ENCODE measurements at places on chromosomes 1 and 21.

- no peak for DNase-seq
Measured at GRCh38 chr1:232667094-232667777, 37.3 kb upstream of the SIPA1L2 start.

DNA sequence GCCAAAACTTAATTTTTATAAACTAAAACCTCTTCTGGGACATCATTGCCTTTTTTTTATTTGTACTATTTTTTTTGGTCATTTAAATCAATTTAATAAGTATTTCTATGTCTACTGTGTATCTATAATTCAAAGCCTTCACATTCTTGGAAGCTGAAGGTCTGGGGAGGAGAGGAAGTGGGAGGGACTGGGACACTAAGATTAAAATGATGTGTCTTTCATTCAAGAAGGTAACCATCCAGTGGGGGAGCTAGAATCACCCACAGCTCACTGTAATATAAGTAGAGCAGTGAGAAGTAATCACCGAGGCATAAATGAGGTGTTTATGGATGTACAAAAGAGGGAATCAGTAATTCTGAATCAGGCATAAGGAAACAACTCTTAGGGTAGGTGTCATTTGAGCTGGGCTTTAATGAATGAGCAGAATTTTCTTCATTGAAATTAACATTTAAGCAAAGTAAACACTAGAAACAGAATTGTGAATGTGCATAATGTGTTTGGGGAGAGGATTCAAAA lies 52.8 kb downstream of the PTGER3 start:
- no peak for DNase-seq

- DNase-seq: no peak
Measured at GRCh38 chr21:26437326-26438009, 135.6 kb downstream of the CYYR1 start.

DNA sequence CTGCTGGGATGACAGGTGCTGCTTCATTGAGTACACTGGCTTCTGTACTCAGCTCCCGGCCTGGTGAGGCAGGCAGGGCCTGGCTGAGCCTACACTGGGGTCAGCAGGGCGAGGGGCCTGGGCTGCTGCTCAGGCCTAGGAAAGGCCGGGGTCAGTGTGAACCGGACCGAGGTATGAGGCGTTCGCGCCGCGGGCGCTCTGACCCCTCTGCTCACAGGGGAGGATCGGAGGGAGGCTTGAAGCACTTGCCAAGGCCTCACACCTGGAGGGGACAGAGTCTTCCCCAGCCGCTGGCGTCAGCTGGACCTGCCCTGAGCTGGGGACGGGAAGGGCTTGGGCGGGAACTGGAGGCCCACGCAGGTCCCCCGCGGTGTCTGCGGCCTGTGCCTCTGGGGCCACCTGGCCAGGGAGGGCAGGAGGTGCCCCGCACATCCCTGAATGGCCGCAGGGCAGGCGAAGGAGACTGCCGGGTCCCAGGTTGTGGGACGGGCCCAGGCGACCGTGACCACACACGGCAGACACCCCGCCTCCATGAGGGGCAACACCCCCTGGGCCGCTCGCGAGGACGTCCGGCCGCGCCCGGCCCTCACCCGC lies 466 bp downstream of the PEX10 start:
- no peak for DNase-seq

DNA sequence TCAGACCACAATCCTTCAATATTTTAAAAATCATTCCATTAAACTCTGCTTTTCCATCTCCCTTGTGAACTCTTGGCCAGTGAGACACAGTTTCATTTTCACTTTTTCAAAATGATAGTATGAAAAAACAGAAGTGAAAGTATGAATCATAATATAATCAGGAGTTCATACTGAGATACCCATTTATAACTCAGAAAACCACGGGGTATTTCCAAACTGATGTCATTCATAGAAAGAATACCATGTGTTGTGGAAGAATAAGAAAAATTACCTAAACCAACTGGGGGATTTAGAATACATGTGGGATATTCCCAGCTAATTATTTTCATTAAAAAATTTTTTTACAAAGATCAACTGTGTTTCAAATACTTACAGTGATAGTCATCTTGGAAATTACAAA lies 149.9 kb downstream of the MRPL39 start:
- no peak for DNase-seq

GRCh38 chr21:14995226-14995625 lies 69.6 kb downstream of the NRIP1 start:
- DNase-seq: no peak

GRCh38 chr1:195745189-195746010 lies 862.8 kb downstream of the KCNT2 start:
- DNase-seq: no peak

DNA sequence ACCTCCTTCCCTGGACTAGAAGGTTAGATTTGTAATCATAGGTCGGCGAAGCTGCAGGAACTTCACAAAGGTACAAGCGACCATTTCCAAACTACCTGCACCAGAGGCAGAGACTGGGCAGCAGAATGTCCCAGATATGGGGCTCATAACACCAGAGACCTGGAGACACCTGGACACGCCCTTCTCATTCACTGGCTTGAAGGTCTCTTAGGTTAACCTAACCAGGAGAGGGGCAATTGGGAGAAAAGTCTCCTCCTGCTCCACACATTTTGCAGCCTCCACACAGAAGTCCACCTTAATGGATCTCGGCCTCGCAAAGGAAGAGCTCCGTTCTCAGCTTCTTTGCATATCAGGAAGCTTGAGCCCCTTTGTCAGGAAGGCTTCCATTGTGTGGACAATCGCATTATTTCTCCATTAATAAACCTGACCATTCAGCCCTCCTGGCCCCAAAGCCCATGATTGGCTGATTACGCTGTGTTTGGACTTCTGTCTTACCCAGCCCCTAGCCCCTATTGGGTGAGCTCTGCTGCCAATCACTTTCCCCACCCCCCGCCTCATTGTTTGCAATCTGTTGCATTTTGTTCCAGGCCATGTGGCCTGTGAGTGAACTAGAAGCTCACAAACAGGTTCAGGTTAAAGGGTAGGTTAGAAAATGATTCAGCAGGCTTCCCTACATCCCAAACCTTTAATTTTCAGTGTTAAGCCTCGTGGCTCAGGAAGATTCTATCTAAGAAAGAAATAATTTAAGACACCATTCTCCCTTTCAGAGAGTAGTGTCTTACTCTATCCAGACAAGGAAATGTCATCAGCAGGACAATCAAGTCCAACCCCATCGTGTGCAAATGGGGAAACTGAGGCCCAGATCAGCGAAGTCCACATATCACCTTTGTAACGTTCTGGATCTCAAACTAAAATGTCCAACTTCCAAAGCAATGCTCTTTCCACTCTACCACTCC lies 2.8 kb downstream of the MYCL start:
- DNase-seq: no peak

DNA sequence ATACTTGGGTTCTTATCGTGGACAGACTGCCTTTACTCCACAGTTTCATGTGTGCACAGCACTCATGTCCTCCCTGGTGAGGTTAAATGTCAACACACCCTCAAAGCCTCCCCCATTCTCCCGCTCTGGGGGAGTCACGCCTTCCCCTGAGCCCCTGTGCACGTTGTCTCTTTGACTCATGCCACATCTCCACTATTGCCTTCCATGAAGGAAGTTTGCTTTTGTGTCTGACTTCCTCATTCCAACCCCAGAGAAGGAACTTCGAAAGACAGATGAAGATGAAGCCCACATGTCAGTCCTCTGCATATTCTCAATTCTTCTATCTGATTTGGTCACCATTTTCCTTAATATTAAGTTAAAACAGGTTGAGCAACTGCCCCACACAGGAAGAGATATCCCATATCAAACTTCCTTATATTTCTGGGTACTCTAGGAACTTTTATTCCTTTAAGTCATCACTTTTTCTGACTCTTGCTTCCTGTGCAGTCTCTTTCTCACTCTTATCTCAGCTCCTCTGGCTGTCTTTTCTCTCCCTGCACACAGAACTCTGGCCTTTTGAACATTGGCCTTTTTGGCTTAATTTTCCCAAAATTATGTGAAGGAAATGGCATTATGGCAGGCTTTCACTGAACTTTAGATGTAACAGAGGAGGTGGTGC lies 41.5 kb downstream of the C4BPA start:
- no peak for DNase-seq

- no peak for DNase-seq
Measured at GRCh38 chr1:158248118-158248517, 6.1 kb upstream of the CD1A start.

GRCh38 chr1:203660931-203661484 lies 34.4 kb downstream of the ATP2B4 start:
- no peak for DNase-seq

- DNase-seq: no peak
Measured at GRCh38 chr1:225847610-225848009, 34.6 kb downstream of the TMEM63A start.

- DNase-seq: no peak
Measured at GRCh38 chr1:228801068-228801467, 65.8 kb downstream of the RHOU start.

DNA sequence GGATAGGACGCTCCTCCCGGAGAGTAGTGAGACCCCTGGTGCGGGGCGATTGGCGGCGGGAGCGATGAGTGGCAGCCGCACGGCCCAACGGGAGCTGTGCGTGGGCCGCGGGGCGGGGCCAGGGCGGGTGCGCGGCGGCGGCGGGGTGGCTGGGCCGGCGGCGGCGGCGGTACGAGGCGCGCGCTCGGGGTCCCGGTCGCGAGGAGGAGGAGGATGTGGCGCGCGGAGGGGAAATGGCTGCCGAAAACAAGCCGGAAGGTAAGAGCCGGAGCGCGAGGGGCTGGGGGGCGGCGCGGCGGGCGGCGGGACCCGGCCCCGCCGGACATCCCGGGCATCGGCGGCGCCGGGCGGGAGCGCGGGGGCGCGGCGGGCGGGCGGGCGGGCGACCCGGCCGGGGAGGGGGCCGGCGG lies at the start of gene CAMTA1:
CAMTA1 (plus strand) TSS at position 137 of the 410 bp plus-strand sequence; CDS start at position 214, 77 bp downstream.
- DNase-seq: no peak

GRCh38 chr1:41976671-41977070 lies 57.9 kb upstream of the HIVEP3 start:
- DNase-seq: no peak

GRCh38 chr1:60857851-60858250 lies 224.5 kb upstream of the NFIA start:
- no peak for DNase-seq

- no peak for DNase-seq
Measured at GRCh38 chr1:43000271-43000670, 41.6 kb upstream of the SLC2A1 start.

- no peak for DNase-seq
Measured at GRCh38 chr21:29568020-29568697, 269.4 kb downstream of the BACH1 start.

- no peak for DNase-seq
Measured at GRCh38 chr1:91537281-91537986, 36.8 kb downstream of the CDC7 start.

DNA sequence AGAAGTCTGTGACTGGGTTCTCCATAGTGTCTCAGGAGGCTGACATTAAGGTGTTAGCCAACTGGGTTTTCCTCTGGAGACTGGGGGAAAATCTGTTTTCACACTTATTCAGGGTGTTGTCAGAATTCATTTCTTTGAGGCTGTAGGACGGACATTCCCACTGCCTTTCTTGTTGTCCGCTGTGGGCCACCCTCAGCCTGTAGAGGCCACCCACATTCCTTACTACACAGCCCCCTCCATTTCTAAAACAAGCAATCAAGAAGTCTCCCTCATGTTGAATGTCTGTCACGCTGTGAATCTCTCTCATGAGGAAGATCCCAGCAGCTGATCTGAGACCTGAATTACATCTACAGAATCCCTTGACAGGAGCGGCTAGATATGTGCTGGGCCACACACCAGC lies 295.5 kb upstream of the RUNX1 start:
- DNase-seq: no peak

DNA sequence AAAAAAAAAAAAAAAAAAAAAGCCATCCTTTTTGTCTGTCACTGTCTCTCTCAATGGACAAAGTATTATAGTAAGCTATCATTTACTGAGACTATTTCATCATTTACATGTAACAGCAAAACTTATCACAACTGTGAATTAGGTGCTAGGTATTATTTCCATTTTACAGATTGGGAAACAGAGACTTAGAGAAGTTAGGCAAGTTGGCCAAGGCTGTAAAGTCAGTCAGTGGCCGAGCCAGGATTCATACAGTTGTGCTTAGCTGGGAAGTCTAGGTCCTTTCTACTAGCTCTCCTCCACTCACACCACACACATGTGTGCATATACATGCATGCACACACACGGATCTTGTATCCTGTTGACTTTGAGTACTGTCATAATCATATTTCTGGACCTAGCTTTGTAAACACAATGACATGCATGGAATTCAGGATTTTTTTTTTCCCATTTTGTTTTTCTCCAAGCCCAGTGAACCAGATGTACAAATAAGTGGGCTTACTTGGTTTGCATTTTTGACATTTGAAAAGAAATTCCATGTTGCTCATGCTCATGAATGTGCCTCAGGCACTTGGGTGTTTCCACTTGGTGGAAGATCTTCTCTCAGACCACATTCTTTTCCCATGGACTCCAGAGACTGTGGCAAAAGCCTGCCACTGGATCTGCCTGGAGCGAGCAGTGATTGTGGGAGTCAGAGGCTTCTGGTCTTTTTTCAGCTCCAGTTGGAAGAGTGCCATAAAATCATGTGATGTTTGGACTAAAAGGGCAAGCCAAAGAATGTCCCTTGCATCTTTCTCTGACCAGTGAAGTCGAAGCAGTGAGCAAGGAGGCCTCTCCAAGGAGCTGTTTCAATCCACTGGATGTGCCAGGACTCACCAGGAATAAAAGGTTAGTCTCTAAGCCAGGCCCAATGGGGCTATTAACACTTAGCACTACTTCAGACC lies 61.7 kb upstream of the DNAJC6 start:
- DNase-seq: no peak

DNA sequence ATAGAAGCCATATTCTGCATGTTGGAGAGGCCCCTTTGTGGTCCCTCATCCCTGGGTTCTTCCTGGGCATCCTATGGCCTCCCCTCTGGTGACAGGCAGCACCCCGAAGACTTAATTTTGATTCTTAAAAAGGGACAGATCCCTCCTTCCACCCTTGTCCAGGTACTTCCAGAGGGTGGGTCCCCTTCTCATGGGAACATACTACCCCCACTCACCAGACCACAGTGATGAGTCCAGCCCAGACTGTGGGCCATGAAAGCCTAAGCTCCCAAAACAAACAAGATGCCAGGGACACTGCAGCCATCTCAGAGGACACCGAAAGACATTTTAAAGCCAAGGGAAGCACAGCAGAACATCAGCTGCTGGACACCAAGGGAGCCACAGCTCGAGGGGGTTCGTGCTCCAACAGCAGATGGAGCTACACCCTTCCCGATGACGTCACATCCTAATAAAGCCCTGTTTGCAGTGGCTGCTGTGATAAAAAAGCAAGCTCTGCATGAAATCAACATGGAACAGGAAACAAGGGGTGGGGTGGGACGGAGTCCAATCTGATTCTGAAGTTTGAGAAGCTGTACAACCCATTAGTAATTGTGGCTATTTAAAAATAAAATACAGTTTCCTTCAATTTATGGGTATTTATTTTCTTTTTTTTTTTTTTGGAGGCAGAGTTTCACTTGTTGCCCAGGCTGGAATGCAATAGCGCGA lies 32.4 kb downstream of the GNB1 start:
- DNase-seq: no peak

DNA sequence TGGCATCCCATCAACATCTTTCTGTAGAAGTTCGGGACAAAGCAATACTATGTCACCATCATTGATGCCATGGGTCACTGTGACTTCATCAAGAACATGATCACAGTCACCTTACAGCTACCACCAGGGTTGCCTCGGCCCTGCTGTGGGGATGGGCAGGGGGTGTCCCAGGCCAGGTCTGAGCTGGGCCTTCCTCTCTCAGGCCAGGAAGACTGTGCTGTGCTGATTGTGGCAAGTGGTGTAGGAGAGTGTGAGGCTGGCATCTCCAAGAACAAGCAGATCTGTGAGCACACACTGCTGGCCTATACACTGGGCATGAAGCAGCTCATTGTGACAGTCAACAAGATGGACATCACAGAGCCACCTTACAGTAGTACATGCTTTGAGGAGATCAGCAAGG lies 20.9 kb upstream of the RPL11 start:
- no peak for DNase-seq

Data from stimulated activated CD8-positive, alpha-beta memory T cell treated with anti-CD3 and anti-CD28 coated beads, Interleukin-15, amount 100 ng/mL, for 4 hours (primary cell).